Naive thymus-derived CD8-positive, alpha-beta T cell (primary cell): ENCODE measurements at places on chromosomes 1 and 21. TPM values are rescaled to one million over a fixed set of nuclear protein-coding genes. Genes with fewer than 3 reads are reported as not detected.
A peak's percentile ranks its signal among the peaks of the same experiment; 100 is the strongest.

ADIPOR1 gene
- polyA plus RNA-seq = 91.8 TPM

- DNase-seq = no peak
These were observed 32.8 kb upstream of the MAN1C1 start for GRCh38 chr1:25583519-25584370.

NTRK1 gene
- polyA plus RNA-seq = 0.14 TPM

DNA sequence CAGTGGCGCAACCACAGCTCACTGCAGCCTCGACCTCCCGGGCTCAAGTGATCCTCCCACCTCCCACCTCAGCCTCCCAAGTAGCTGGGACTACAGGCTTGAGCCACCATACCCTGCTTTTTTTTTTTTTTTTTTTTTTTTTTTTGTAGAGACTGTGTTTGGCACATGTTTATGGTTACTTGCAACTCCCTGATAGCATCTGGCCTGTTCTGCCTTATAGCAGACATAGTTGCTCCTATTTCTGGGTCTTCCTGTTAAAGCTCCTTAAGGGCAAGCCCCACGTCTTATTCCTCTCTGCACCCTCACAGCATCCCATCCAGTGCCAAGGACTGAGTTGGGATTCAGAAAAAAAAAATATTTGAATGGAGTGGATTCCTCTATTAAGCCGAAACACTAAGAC is 17.1 kb upstream of the CNR2 start:
- no peak for DNase-seq

DNA sequence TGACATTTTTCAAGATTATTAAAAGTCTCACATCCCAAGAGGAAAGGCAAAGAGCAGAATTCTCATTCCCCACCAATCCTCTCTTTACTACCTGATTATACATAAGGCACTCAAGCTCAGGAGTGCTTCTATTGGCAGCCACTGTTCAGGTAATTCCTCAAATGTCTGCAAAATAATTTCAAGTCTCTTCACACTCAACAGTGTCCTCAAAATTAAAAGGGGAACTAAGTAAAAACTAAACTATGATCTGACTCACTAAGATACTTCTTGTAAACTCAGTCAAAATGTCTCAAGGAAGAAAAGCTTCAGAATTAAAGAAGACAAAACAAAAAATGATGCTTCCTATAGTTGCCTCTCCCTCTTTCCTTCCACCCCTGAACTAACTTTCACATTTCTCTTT is 135.6 kb downstream of the GPATCH2 start:
- no peak for DNase-seq

GRCh38 chr1:184051485-184052193 is at the start of gene TSEN15:
Gene TSEN15, plus strand, starts transcription at chr1:184051730. Its CDS starts 26 bp downstream, at chr1:184051756.
- DNase-seq = peak; percentile 74
